ENCODE measurements at places on chromosomes 1 and 21.
A peak's percentile ranks its signal among the peaks of the same experiment; 100 is the strongest.

DNA sequence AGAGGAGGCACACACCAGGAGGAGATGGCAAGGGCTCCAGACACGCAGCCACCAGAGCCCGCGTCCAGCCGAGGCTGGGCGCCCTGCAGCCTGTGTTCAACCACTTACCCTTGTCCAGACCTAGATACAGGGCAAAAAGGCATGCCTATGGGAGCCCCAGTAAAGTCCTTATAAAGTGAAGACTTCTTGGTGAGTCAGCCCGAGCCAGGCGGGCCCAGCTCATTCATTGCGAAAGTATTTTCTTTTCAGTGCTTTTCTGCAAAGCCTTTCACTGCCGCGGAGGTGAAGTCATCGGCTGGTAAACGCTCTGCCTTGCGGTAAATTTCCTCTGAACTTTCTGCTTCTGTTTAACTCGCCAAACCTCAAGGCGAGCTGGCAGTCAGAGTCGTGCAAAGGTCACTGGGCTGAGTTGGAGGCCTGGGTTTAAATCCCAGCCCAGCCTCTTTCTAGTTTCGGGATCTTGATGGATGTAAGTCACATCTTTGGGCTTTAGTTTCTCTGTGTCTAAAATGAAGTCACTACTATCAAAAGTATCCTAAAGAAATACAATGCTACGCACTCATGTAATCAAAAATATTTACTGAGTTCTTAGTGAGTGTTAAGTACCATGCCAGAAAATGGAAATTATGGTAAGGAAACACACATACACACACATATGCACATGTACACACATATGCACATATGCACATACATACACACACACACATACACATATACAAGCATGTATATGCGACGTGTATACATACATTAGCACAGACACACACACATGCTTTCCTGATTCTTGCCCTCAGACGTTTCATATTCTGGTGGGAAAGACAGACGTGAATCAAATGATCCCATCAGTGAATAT is 54.7 kb upstream of the IFFO2 start:
- peak; percentile 87 for DNase-seq

DNA sequence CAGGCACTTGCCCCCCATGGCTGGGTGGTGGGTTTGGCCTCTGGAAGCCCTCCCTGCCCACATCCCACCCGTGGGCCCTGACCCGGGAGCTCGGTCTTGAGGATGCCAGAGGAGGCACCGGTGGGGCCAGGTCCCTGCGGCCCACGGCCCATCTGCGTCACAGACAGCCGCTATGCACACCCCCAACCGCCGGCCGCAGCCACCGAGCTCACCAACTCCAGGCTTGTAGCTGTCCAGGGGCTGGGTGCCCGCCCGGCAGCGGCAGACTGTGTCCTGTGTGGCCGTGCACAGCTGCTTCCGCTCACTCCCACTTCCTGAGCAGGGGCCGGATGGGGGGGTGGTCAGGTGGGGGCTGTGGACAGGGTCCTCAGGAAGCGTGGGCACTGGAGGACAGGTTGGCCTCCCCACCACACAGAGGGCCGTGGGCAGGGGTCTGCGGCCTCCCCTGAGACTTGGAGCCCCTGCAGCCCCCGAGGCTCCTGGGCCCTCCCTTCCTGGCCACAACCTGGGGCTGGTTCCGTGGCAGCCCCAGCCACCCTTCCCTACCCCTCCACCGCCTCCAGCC is 1.1 kb downstream of the TNFRSF4 start:
- DNase-seq, result no peak

DNA sequence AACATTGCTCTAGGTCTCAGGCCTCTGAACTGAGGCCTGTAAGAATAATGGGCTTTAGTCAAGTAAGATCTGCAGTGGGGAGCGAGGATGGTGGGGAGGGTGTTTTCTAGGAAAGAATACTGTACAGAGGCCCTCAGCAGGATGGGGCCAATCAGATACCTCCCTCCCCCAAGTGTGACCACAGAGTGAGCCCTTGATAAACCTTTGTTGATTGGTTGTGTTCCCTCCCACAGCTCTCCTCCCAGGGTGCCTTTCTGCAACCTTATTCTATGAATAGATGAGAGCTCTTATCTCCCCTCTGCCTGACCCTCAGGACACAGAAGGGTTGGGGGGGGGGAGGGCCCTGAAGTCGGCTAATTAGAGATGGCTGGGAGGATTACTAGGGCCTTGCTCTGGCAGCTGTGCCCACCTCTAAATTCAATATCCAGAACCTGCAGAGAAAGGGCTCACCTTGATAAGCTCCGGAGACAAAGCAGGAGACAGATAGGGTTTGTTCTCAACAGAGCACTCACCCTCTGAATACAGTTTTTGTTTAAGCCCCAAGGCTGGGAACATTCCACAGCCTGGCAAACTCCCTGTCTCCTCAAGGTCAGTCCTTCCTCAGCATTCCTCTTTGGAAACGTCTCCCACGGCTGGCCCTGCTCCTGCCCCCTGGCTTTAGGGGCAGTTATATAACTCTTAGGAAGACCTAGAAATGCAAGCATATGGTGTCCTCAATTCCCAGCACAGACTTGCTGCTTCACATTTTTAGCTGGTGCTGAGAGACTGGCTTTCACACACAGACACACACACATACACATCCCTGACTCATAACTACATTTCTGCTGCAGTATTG is 42.9 kb downstream of the ATP1A1 start:
- no peak for DNase-seq

- no peak for DNase-seq
Observed at GRCh38 chr1:202056644-202057334, 46.4 kb downstream of the ELF3 start.

- DNase-seq, result no peak
Observed at GRCh38 chr21:44616591-44616926, 4.7 kb downstream of the KRTAP10-8 start.

GRCh38 chr1:173285048-173285447 is 77.9 kb upstream of the TNFSF4 start:
- no peak for DNase-seq

GRCh38 chr1:209802780-209803152 is 3.2 kb downstream of the IRF6 start:
- no peak for DNase-seq

- no peak for DNase-seq
Observed at GRCh38 chr1:206040328-206040727, 12.6 kb upstream of the RHEX start.

DNA sequence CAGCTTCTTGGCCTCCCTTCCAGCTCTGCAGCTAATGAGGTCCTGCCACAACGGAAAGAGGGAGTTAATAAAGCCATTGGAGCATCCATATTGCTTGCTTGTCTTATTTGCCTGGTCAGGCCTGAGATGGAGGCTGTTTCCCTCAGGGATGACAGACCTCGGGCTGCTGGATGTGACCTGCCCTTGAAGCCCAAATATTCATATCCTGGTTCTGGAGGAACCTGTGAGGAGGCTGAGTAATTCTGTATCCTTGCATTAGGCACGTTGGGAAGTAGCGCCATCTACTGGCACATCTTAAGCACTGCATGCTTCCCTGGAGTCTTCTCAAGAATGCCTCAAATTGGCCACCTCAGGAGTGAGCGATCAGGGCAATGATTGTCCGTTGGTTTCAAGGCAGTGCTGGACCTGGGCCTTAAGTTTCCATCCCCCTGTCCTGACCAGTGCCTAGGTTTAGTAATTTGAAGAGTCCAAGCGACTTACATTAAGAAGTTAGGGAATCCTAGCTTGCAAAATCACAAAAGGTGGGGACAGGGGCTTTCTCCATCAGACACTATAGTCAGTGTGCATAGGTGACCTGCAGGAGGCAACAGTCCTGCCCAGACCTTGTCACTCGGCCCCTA is 13.8 kb upstream of the NASP start:
- peak; percentile 23 for DNase-seq

- DNase-seq, result peak; percentile 66
Observed at GRCh38 chr1:19436716-19437476, 48.4 kb downstream of the CAPZB start.

DNA sequence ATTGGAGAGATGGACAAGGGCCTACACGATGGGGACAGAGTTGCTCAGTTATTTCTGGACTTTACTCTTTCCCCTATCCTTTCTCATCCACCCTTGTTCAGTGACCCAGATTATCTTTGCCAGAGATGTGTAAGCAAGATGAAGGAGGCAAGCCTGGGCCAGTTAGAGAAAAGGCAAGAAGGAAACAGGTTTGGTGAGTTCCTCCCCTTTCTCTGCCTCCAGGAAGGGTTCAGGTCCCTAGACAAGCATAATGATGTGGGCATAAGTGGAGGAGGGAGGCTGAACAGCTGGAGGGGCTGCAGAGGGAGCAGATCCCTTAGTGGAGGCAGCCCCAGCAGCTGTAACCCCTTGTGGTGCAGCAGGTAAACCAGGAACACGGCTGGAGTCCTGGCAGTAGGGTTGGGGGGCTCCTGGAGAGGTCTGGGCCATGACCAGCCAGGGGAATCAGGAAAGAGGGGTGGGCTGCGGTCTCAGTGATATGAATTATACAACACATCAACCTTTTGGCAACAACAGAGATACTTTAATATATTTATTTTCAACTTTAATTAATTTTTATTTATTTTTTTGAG is 9.2 kb upstream of the CDC42 start:
- no peak for DNase-seq

Measured in skeletal muscle cell (primary cell).